ENCODE measurements at places on chromosomes 11 and 22.

GRCh38 chr11:88536616-88537265 is 199.2 kb upstream of the CTSC start:
- no peak for DNase-seq

DNA sequence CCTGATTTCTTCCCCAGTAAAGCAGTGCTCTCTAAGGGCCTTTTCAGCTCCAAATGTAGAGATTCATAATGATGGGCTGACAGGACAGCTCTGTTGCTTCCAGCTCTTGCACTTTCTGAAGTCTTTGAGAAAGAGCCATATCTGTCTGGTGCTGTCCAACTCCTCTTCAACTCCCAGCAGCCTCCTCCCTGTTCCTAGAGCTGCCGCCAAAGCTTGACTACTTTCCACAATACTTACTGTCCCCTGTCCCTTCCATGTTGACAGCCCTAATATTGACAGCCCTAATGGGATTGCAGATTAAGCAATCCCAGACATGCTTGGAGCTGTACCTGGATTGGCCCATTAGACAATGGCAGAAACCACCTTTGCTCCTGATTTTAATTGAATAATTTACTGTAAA is 29.6 kb downstream of the INSC start:
- DNase-seq, result no peak

DNA sequence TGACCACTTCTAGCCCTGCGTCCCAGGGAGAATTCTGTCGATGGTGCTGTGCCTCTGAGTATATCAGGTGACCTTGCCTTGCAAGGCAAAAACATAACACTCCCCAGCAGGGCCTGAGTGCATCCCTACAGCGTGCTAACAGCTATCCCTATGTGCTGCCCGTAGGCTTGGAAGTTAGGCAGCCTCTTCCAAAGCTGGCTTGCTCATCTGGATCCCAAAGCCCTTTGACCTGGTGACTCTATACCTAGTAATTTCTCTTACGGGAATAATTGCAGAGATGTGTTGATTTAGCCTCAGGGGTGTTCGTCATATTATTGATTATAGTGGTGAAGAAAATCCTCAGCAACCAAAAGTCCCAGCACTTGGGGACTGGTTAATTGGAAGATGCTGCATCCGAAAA is 32.6 kb upstream of the CRYBB3 start:
- no peak for DNase-seq

DNA sequence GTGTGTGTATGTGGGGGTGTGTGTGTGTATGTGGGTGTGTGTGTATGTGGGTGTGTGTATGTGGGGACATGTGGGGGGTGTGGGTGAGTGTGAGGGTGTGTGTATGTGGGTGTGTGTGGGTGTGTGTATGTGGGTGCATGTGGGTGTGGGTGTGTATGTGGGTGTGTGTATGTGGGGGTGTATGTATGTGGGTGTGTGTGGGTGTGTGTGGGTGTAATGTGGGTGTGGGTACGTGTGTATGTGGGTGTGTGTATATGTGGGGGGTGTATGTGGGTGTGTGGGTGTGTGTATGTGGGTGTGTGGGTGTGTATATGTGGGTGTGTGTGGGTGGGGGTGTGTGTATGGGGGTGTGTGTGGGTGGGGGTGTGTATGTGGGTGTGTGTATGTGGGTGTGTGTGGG is 106.7 kb downstream of the SPATA19 start:
- DNase-seq, result no peak

DNA sequence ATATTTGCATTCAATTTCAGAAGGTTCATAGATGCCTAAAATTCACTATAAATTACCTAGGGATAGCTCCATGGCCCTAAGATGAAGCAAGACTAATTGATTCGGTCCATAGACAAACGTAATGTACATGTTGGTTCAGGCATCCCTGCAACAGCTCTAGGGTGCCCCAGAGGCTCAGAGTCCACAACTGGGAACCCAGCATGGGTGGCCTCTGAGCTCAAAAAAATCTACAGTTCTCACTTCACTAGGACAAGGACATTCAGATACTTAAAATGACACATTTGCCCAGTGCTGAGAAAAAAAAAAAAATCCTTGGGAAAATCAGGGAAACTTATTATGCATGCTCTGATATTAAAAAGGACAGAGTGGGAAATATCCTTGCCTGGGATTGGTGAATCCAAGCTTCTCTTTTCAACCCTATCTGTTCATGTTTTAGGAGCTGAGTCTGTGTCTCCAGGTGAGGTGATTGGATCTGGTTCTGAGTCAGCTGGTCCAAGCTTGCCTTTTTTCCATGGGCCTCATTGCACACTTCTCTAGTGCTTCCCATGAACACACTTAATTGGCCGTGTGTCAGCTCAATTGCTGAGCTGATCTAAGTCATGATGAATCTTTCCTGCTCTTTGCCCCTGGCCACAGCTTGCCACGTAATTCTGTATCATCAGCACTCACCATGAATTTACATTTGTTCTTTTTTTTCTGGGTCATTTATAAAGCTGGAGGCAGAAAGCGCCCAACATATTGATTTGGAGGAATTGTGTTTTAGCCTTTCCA is 116.3 kb upstream of the RCN1 start:
- DNase-seq, result no peak

DNA sequence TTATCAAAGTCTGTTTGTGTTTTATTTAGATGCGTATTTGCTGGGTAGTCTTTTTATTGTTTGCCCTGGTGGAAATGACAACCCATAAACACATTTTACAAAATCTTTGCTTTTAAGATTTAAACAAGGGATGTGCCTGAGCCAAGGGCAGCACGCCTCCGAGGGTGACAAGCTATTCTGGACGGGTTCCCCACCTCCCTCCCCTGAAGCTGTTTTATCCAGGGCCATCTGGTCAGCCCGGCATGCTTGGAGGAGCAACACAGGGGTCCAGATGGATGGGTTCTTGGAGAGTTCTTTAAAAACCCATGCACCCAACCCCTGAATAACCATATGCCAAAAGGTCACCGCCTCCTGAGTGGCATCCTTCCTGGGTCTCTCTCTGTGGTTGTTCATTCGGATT is 408.9 kb downstream of the OPCML start:
- DNase-seq, result no peak

DNA sequence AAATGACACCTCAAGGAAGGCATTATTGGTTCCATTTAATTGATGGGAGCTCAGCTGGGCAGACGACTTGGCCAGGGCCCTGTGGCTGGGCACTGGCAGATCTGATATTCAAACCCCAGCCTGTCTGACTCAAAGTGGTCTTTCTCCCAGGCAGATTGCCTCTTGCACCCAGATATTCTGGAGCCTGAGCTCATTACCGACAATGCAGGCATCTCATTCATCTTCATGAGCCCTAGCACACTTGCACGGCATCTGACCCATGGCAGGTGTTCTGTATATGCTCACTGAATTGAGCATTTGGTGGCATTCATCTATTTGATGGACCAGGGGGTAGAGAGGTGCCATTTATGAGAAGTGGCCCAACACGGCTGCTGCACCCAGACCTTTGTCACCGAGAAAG is 193.1 kb downstream of the DSCAML1 start:
- no peak for DNase-seq

GRCh38 chr11:64246871-64247728 is at the start of gene PPP1R14B:
Gene PPP1R14B (minus strand): TSS chr11:64246943. CDS start chr11:64246673, 270 bp downstream.
- DNase-seq, result peak; percentile 59

- no peak for DNase-seq
These were observed 42.6 kb upstream of the APOA1 start for GRCh38 chr11:116879800-116880625.

DNA sequence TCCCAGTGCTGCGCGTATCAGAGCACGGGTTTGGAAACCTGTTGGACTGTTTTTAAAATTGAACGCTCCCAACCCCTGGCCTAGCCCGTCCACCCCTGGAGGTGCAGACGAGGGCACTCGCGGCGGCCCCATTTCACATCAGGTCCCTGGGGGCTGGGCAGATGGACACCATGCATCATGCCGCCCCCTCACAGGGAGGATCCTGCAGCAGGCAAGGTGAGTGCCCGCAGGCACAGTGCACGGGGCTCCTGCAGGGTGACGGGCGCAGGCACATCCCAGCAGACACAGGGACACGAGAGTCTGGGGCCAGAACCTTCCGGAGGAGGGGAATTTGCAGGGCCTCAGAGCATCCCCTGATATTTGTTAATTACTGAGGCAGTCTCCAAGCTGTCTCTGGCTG is 7.3 kb downstream of the ANO9 start:
- DNase-seq, result no peak

- DNase-seq, result no peak
These were observed 6.3 kb downstream of the NRXN2 start for GRCh38 chr11:64716473-64717267.

DNA sequence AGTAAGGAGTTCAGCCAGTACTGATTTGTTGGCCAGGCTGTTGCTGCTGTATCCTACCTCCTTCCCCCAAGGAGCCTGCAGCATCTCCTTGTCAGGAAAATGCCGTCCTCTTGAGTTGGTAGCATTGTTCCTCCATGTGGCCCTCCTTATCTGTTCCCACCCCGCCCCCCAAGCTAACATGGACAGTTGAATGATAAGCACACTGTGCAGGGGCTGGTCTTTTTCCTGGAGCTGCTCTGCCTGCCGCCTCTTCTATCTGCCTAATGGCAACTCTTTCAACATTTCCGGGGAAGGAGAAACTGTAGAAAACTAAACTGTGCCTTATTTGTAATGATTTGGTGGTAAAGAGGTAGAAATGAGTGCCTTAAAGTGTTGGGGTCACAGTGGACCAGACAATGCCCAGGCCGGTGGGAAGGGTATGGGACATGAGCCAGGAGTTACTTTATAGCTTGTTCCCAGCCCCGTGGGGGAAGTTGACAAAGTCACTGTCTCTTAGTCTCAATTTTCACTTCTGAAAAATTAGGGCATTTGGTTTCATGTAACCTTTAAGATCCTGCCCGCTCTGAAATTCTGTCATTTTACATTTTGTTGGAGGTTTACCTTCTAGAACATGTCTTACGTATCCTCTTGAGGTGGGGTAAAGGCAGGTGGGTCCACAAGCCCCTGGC is 4.5 kb downstream of the FAM118A start:
- DNase-seq, result no peak

Data from activated CD8-positive, alpha-beta memory T cell treated with anti-CD3 and anti-CD28 coated beads for 4 hours (primary cell).